ENCODE measurements at places on chromosomes 6 and 20. TPM values are rescaled to one million over a fixed set of nuclear protein-coding genes. Genes with fewer than 3 reads are reported as not detected.

DNA sequence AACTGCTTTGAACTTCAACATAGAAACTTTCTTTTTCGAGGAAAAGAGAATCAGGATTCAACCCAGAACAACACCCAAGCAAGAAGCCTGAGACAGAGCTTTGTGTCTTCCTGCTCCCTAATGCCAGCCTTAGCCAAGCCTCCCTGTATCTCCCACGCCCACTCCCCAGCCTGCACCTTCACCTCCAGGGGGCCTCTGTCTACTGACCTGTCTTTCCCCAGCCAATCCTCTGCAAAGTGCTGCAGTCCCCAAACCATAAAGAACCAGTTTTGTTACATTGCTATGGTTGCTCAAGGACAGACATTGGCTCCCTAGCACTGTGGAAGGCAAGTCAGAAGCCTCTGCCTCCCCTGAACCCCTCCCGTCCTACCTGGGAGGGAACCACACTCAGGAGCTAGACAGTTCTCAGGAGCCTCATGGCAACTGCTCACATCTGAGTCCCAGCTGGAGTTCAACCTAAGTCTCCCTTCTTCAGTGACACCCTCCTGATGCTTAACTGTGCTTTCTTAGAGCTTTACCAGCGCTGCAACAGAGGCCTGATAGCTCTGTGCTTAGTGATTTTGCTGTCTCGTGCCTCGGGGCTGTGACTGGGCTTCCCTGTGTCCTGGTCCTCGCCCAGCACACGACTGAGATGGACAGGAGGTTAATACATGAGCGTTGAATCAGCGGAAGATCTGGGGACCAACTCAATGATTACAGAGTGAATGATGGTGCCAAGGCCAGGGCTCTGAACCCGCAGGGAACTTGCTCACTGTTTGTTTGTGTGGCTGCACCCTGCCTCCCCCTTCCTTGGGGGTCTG lies 101.5 kb upstream of the DUSP22 start:
- no peak for DNase-seq

DNA sequence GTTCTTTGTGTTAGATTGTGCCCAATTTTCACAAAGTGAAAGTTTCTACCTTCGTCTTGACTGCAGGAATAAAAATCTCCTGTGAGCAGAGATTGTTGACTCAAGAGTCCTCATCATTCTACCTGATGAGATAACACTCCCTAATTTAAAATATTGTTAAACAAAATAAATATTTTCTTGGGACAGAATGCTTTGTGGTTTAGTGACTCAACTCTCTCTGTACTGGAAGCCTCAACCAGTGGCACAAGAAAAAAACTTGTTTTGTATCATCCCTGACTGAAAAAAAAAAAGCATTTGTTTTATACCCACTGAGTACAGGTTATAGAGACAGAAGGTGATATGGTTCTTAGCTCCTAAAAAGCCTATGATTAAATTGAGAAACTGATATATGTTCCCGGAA lies 78.9 kb downstream of the CRYBG1 start:
- no peak for DNase-seq

The SAMD3 gene
- 26.0 TPM for total RNA-seq

- DNase-seq: peak; percentile 22
Measured at GRCh38 chr6:158500016-158500735, 59.7 kb upstream of the TMEM181 start.

The HDGFL1 gene
- total RNA-seq: not detected

- peak; percentile 77 for DNase-seq
Measured at GRCh38 chr6:108798670-108799353, 49.4 kb upstream of the ARMC2 start.

- no peak for DNase-seq
Measured at GRCh38 chr6:159943968-159944598, 24.8 kb upstream of the IGF2R start.

The NFATC2 gene
- 1.3 TPM for total RNA-seq
